Brain microvascular endothelial cell (primary cell): ENCODE measurements at places on chromosomes 5 and 9.
A peak's percentile ranks its signal among the peaks of the same experiment; 100 is the strongest.

- no peak for DNase-seq
These were observed 10.0 kb downstream of the BARHL1 start for GRCh38 chr9:132592451-132592850.

GRCh38 chr9:90419221-90419851 is 223.3 kb downstream of the DIRAS2 start:
- DNase-seq: no peak

DNA sequence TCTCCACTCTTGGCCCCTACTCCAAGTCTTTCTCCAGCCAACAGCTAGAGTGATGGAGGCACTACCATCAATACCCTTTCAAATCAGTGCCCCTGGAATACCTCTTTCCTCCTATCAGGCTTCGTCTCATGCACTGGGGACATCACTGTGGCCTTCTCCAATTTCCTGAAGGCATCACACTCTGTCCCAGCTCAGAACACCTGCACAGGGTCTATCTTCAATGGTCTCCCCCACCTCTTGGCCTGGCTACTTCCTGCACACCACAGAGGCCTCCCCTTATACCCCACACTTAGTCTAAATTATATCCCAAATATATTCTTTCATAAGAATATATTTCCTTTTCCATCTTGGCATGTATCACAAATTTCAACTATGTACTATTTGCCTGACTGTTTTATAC is 34.5 kb downstream of the ECPAS start:
- DNase-seq: no peak

DNA sequence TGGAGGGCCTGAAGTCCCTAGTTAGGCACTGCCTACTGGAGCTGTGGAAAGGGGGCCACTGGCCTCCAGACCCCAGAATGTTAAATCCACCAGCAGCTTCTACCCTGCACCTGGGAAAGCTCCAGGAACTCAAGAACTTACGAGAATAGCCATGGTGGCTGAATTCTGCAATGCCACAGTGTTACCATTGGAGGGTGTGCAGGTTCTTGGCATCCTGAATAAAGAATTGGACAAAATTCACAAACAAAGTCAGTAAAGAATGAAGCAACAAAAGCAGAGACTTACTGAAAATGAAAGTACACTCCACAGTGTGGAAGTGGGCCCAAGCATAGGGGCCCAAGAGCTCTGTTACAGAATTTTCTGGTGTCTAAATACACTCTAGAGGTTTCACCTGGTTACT is 107.0 kb downstream of the PRDM9 start:
- no peak for DNase-seq

- DNase-seq: no peak
These were observed 395.2 kb downstream of the BNC2 start for GRCh38 chr9:16475257-16475656.

- DNase-seq: peak; percentile 44
These were observed 225.7 kb upstream of the KLF9 start for GRCh38 chr9:70639853-70640814.

GRCh38 chr9:69822116-69822750 is 1.6 kb downstream of the CFAP95 start:
- no peak for DNase-seq

DNA sequence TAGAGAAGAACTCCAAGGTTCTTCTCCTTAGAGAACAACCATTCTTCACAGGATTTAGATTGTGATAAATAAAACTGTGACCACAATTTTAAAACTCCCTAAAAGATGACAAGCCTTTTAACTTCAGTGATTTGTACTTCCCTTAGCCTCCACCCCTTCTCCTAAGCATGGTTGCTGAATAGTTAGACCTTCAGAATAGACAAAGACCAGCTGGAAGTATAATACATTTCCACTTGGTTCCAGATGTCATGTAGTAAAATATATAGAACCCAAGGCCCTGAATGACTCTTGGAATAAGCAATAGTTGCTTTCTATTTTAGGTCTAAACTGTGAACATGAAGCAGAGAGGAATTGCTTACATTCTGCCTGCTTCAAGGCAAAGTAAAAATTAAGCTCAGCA is 208.7 kb downstream of the ARRDC3 start:
- no peak for DNase-seq

DNA sequence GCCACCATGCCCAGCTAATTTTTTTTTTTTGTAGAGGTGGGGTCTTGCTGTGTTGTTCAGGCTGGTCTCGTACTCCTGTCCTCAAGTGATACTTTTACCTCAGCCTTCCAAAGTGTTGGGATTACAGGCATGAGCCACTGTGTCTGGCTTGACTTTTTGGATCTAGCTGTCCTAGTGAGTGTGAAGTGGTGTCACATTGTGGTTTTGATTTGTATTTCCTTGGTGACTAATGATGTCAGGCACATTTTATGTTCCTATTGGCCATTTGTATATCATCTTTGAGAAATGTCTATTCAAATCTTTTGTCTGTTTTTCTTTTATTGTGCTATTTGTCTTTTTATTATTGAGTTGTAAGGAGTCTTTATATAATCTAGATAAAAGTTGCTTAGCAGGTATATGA is 53.5 kb upstream of the MCCC2 start:
- peak; percentile 25 for DNase-seq

- no peak for DNase-seq
These were observed 19.0 kb downstream of the CTXN3 start for GRCh38 chr5:127667926-127668325.

GRCh38 chr9:103041961-103042360 is 46.8 kb downstream of the CYLC2 start:
- DNase-seq: no peak

DNA sequence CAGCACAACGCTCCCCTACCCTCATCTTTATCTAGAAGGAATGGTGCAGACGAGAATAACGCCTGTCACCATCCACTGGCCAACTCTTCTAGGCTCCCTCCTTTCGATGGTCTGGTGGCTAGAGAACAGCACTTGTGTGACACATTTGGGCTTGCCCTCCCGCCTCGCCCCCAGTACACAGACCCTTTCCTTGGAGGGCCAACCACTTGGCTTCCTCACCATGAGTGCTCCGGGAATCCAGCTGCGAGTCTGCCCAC is 1.4 kb downstream of the GNAQ start:
- no peak for DNase-seq

- no peak for DNase-seq
These were observed at the start of gene SLC28A3 for GRCh38 chr9:84340535-84340934. SLC28A3 (minus strand) TSS chr9:84340758; CDS start chr9:84340633, 125 bp downstream.

DNA sequence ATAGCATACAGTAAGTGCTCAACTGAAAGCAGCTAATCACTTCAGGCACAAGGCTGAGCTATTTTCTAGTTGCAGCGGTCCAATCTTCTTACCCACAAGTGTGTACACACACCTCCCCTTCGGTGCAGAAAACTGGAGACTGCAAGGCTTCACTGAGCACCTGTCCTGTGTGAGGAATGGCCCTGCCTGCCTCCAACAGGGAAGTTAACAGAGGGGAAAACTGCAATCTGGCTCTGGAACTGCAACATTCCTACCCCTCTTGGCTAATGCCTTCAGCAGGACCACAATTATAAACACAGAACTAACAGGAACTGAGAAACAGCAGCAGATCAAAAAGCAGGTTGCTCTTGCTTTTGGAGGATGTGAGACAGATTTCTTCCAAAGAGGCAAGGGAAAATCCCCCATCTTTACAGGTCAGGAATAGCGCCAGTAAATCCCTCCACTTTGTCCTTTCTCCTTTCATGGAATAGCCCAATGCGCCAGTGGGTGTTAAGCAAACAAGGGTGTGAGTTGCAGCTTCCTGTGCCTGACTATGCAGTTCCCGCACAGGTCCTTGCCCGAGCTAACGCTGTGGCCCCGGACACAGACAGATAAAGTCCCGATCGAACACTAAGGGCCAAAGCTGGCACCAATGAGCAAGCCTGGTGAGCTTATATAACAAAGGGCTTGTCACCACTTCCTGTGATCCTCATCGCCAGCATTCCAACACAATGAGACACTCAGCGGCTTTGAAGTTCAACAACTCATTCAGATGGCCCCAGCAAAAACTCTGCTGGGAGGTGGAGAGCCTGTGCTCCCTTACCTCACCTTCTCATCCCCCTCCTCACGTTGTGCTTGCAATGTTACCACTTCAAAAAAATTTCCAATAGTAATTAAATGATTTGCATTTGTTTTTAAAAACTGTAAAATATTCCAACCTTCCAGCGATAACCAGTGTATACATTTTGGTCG is 21.5 kb downstream of the SHB start:
- DNase-seq: peak; percentile 93

DNA sequence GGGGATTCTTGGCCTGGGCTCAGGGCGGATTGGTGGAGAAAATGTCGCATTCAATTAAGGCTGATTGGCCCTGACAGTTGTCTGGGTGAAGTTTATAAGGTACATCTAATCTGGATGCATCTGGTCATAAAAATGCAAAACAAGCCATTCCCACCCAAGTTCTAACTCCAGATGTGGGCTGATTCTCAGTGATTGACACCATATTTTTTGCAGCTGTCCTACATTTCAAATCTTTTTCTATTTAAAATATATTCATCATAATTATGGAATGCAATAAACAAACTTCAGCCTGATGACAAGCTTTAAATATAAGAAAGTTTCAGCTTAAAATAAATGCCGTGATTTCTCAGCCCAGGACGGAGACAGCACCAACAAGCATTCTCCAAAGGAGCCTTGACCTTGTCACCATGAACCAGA is 146.4 kb upstream of the SMIM23 start:
- no peak for DNase-seq

DNA sequence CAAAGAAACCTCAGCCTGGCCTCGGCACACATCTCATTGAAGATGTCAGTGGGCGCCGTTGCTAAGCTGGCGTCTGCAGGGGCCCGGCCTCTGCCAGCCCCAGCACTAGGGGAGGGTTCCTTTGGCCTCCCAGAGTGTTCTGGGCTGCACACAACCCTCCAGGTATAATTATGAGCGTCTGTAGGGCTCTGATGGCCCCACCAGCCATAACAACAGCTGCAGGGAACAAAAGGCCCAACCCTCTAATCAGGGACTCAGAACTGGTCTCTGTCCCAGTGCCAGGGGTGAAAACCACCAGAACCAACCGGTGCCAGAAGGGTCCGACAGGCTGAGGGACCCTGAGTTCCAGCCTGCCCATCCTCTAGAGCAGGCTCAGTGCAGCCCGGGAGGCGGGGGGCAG is 39.5 kb upstream of the SLC12A7 start:
- no peak for DNase-seq

DNA sequence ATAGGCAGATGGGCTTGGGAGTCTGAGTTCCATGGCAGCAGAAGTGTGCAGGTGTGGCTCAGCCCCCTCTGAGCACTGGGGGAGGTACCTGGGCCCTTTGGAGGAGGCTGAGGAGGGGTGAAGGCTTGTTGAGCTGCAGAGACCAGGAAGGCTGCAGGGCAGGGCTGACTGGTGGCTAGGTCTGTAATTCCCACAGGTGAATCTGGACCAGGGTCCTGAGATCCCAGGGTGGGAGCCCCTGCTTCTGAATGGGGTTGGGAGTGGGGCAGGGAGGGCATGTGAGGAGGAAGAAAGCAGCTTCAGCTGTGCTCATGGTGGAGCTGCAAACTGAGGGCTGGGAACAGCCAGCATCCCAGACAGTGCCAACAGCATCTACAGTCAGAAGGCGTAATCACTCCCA is 111.1 kb downstream of the CACNA1B start:
- DNase-seq: no peak

DNA sequence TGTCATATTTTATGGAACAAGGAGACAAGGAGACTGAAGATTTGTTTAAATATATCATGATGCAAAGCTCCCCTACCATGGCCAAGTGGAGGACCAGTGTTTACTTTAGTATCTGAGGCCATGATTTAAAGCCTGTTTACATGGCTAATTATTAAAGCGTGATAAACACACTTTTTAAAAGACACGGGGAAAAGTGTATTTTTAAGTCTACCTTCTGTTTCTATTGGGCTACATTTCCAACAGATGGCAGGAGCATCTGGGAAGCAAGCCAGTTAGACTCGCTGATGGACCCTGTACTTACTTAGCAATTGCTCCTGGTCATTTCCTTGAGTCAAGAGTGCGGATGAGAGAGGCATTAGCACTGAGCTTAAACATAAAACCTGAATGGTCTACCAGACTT is 480.3 kb upstream of the SEMA6A start:
- DNase-seq: no peak

GRCh38 chr5:89524785-89525184 is 641.8 kb upstream of the MEF2C start:
- DNase-seq: no peak

GRCh38 chr5:153714798-153715197 is 224.3 kb downstream of the GRIA1 start:
- no peak for DNase-seq

GRCh38 chr5:160198146-160198545 is 31.2 kb upstream of the FABP6 start:
- DNase-seq: no peak

DNA sequence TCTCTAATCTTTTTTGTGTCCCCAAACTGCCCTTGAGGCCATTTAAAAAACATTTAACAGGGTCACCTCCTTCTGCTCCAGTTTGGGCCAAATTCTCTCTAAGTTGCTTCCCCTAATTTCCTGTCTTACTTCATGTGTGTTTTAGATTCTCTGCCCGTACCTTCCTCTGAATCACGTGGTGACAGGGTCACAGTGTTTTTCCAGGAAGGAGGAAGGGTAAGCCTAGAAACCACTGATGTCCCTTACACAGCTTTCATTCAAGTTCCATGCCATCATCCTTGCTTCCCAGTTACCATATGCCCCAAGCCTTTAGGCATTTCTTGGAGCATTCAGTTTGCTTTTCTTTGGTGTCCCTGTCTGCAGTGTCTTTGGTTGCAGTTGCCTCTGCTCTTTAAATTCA is 42.4 kb upstream of the MACIR start:
- peak; percentile 29 for DNase-seq

GRCh38 chr5:171579976-171580411 is 160.5 kb downstream of the FGF18 start:
- DNase-seq: no peak

DNA sequence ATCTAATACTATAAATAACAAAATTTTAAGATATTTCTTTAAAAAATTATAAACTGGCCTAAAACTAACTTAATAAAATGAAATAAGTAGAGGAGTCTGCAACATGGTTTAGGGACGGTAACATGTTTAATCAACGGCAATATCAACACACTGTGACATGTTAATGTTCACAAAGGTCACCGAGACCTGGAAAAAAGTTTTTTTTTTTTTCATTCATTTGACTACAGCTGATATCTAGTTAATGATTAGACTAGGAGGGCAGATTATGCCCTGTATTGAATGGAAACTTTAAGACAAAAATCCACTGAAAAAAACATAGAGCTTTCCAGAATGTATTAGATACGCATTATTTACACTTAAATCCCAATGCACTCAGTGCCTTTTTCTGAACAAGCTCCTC is 67.0 kb upstream of the CDK5RAP2 start:
- DNase-seq: no peak

DNA sequence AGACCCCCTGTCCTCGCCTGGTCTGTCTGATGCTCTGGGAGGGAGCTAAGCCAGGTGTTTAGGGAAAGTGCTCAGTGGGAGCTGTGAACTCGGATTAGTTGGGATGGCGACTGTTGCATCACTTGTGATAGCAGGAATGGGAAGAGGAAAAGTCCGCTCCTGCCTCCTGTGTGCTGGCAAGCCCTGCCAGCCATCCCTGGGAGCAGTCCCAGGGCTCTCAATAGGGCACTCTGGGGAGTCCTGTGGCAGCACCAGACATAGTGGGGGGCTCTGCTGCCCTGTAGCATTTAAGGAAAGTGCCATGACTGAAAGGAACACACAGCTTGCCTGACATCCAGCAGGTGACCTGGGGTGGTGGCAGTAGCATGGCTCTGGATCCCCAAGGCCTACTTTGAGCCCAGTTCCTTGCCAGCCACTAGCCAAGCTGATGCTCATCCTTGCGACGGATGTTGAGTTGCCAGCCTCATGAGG is 81.5 kb downstream of the AMBP start:
- no peak for DNase-seq
